LoVo (cell line): ENCODE measurements at places on chromosomes 2 and 18.

GRCh38 chr2:239238839-239239606 is 161.8 kb downstream of the HDAC4 start:
- no peak for DNase-seq

DNA sequence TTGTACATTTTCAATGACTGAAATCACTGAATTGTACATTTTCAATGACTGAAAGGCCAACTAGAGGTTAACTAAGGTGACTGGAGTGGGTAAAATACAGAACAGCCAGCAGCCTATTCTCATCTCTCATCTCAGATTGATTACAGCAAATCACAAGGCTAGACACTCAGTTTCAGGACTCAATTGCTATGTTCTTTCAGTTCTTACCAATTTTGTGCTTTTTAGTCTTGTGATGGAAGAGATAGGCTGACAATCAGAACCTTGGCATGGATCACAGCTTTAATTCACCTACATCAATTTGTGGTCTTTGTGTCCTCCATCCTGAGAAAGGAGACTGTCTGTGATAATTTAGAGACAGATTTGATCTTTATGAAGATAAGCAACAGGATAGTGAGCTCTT is 124.7 kb downstream of the GULP1 start:
- DNase-seq, result no peak

- DNase-seq, result no peak
These were observed 36.3 kb downstream of the VSNL1 start for GRCh38 chr2:17576802-17577201.

GRCh38 chr2:54298514-54298913 is 42.5 kb upstream of the TSPYL6 start:
- no peak for DNase-seq

DNA sequence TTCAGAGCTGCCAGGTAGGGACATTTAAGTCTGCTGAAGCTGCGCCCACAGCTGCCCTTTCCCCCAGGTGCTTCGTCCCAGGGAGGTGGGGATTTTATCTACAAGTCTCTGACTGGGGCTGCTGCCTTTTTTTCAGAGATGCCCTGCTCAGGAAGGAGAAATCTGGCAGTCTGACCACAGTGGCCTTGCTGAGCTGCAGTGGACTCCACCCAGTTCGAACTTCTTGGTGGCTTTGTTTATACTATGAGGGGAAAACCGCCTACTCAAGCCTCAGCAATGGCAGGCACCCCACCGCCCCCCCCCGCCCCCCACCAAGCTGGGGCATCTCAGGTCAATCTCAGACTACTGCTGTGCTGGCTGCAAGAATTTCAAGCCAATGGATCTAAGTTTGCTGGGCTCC is 458.1 kb upstream of the RAB12 start:
- DNase-seq, result no peak

GRCh38 chr2:179554639-179555386 is 290.2 kb upstream of the SESTD1 start:
- no peak for DNase-seq

GRCh38 chr2:63983986-63984605 is 35.1 kb downstream of the VPS54 start:
- no peak for DNase-seq

- no peak for DNase-seq
These were observed 209.2 kb upstream of the DCC start for GRCh38 chr18:52130624-52131301.

DNA sequence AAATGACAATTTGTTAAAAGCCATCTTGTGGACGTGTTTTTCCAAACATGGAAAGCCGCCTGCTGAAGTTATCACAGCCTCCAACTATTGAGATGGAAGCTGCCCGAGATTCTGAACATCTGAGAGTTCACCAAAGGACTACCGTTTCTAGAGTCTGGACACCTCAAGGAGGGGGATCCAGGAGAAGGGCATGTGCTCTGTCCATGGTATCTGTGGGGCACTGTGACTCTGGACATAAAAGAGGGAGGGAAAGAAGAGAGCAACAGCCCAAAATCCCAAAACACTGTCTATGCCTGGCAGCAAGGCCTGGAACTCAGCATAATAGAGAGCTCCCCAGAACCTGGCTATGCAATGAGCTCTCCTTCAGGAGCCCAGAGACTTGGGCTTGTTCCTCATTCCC is 319.9 kb downstream of the EN1 start:
- DNase-seq, result no peak

GRCh38 chr2:229445019-229445418 is 173.9 kb upstream of the PID1 start:
- no peak for DNase-seq

DNA sequence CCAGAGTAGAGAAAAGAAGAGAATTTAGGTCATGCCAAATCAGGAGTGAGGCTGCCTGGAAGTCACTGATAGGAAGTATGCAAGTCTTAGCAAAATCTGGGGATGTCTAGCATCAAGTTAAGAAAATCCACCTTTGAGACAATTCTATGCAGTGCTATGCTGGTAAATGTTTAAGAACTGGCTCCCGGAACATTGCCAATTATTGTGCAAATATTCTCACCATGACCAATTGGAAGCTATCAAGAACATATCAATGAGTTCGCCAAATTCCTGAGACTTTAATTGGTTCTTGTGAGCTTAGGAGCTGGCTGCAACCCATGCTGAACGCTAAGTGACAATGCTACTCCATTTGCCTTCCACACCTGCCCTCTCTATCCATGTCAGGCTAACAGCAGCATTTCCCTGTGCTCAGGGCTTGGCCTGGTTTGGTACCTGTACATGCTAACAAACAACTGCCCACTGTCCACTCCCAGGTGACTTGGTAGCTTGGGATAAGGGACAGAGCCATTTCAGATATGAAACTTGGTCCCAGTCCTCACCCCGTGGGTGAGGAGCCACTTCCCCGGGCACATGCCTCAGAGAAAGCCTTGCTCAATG is 172.9 kb upstream of the KLHL29 start:
- no peak for DNase-seq

- no peak for DNase-seq
These were observed 35.9 kb downstream of the ARHGAP25 start for GRCh38 chr2:68770271-68771111.

- DNase-seq, result no peak
These were observed 13.0 kb upstream of the LTBP1 start for GRCh38 chr2:32933756-32934095.

GRCh38 chr2:8926356-8926755 is 77.1 kb downstream of the MBOAT2 start:
- DNase-seq, result no peak

DNA sequence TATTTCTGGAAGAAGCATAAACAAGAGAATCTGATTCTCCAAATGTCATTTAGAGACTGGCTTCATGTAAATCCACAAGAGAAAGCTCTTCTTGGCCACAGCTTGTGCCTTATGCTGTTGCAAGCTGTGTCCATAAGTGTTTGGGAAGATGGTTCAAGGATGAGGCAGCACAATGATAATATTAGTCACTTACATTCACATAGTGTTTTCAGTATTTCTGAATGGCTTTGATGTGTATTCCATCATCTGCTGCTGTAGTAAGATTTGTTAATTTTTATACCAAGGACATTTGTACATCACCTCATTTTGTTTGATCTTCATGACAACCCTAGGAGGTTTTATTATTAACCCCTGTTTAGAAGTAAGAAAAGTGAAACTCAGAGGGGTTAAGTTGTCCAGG is 29.9 kb downstream of the CREG2 start:
- DNase-seq, result no peak

GRCh38 chr2:199989822-199990221 is 34.4 kb downstream of the MAIP1 start:
- DNase-seq, result peak; percentile 8

- no peak for DNase-seq
These were observed 229.5 kb downstream of the ATAD2B start for GRCh38 chr2:23697256-23698075.

GRCh38 chr2:69292256-69292655 is 94.8 kb downstream of the GFPT1 start:
- no peak for DNase-seq

- DNase-seq, result peak; percentile 12
These were observed 1184.0 kb upstream of the GYPC start for GRCh38 chr2:125471963-125472362.

GRCh38 chr18:23071285-23071684 is 64.0 kb upstream of the CABLES1 start:
- DNase-seq, result no peak

DNA sequence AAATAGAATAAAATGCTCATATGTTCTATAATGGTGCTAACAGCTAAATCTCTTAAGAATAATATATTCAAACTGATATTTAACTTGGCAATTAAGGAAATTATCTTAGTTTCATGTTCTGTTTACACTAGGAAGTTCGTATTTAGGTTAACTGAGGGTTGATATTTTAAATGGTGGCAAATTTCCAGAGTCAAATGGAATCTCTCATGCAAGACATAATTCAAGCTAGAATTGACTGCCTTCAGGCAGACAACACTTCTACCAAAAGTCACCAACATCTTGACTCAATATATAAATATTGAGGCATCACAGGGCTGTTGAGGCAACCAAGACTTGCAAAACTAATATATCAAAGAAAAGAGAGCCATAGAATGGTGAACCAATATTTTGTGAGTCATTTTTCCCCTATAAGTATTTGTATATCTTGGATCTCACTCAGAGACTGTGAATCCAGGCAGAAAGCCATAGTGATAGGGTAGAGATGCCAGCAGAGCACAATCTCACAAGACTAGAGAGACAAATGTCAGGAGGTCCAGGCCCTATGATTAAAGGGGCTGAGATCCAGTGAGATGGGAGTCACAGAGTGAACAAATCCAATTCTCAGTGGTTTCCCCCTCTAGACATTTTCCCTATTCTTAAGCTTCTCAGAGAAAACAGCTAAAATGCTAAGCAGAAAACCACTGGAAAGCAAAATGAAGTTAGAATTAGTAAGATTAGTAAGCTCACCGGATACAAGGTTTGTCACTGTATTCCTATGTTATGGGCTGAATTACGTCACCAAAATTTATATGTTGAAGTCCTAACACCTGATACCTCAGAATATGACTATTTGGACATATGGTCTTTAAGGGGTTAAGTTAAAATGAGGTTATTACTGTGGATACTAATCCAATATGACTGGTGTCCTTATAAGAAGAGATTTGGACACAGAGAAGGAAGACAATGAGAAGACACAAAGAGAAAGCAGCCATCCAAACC is 358.2 kb upstream of the UBE2E3 start:
- no peak for DNase-seq

DNA sequence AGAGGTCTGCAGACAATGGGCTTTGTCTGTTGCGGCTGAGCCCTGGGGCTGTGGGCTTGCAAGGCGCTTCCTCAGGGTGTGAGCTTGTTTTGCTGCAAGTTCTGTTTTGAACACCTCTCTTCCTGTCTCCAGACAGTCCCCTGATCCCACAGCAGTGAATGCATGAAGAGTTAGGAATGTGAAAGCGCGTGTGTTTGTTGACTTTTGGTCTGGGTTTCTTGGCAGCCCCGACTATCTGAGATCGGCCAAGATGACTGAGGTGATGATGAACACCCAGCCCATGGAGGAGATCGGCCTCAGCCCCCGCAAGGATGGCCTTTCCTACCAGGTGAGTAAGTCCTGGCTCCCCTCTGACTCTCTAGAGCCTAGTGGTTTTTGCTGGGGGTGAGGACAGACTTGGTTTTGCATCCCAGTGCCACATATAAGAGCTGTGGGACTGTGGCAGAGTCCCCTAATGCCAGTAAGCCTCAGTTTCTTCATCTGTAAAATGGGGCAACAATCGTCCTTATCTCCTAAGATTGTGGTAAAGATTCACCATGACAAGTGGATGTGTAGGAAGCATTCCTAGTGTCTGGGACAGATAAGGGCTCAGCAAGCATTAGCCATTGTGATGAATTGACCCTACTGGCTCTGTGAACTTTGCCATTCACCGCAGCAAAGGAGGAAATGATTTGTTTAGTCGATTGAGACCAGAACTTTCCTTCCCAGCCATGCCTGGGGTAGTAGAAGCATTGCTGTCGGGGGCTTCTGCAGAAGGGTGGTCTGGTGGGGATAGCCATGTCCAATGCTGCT is 3.0 kb downstream of the LBH start:
- peak; percentile 51 for DNase-seq

DNA sequence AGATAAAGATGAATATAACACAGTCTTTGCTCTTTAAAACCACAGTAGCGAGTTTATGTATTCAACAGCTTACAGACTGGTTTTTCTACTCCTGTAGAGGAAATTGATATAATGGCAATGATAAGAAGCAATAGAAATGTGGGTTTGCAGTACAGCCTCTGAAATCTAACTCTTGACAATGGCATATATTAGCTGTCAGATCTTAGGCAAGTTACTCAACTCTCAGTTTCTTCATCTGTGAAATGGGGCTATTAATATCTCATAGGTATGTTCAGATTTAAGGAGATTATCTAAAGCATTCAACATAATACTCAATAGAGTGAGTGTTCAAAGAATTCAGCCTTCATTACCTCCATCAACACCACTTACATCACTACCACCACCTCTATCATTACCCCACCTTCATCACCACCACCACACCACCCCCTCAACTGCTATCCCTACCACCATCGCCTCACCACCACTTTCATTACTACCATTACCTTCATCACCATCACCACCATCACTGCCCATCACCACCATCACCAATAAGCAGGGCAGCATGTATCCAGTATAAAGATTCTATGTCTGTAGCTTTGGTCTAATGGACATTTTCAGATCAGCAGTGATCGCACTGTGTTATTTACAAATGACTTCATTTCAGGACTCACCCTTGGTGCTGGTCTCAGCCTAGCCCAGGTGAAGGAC is 22.7 kb downstream of the AOX1 start:
- DNase-seq, result no peak

DNA sequence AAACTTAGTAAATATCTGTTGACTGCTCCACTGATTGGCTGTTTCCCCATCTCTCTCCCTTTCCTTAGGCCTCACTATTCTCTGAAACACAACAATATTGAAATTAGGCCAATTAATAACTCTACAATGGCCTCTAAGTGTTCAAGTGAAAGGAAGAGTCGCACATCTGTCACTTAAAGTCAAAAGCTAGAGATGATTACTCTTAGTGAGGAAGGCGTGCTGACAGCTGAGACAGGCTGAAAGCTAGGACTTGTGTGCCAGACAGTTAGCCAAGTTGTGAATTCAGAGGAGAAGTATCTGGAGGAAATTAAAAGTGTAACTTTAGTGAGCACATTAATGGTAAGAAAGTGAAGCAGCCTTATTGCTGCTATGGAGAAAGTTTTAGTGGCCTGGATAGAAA is 48.4 kb downstream of the PLEK start:
- no peak for DNase-seq

DNA sequence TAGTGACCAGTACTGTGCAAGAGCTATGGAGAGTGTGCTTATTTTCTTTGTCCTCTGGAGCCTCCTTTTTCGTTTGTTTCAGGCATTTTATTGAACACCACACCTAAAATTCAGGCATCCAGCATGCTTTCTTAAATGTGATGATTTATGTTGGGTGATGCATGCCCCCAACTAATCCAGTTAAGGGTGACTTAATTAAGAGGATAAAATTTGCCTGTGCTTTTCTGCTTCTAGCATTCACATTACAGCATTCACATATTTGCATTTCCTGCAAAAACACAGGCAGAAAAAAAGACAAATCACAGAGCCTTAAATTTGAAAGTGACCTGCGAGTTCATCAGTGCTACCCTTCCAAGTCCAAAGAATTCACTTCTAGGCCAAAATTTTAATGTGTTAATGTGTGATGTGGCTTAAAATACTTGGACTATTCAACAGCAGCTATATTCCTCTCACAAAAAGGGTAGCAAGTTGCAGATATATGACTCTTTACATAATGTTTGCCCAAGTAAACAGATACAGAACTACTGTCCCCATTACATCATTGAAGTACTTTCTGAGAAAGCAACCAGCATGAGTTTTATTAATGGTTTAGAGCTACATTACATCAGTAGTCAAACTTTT is 286.5 kb downstream of the THSD7B start:
- DNase-seq, result no peak

GRCh38 chr18:62655520-62656219 is 59.7 kb upstream of the PHLPP1 start:
- DNase-seq, result no peak

GRCh38 chr2:54373855-54374254 is 82.3 kb upstream of the SPTBN1 start:
- no peak for DNase-seq
